Activated naive CD8-positive, alpha-beta T cell treated with anti-CD3 and anti-CD28 coated beads, Interleukin-2, amount 10 ng/mL, durations not matched to agents 7 days and 5 days (primary cell): ENCODE measurements at places on chromosomes 6 and 20. TPM values are rescaled to one million over a fixed set of nuclear protein-coding genes. Genes with fewer than 3 reads are reported as not detected.

GRCh38 chr6:80530103-80530502, 423.6 kb downstream of the BCKDHB start:
- H3K27ac ChIP-seq: no peak overlapping the region
- DNase-seq: no peak
- H3K4me1 ChIP-seq: no peaks in the 10 kb centered on the region
- H3K36me3 ChIP-seq: no peaks in the 10 kb centered on the region
- peaks cover 3% of the 10 kb centered on the region for H3K27me3 ChIP-seq

DNA sequence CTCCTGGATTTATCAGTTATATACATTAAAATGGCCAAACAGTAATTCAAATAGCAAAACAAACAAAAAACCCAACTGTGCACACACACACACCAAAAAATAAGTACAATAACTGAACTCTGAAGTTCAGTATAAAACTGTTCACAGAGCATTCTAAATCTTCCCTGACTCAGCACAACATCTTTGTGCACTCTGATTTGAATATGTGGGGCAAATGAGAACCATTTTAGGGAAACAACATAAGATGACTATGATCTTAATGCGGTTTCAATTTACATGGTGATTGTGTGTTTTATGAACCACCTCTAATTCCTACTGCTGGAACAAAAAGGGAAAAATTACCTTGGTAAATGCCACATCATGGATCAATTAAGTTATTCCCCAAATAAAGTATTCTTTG, 41.7 kb downstream of the PLAGL1 start:
- H3K36me3 ChIP-seq: no peaks in the 10 kb centered on the region
- H3K4me1 ChIP-seq: peaks cover 1% of the 10 kb centered on the region
- H3K4me3 ChIP-seq: no peak overlapping the region
- peaks cover under 1% of the 10 kb centered on the region for H3K27me3 ChIP-seq

GRCh38 chr6:89082486-89082891, 1.9 kb downstream of the PNRC1 start:
- no peak for DNase-seq
- H3K4me3 ChIP-seq: peak overlapping the region; percentile 85
- H3K36me3 ChIP-seq: peaks cover 39% of the 10 kb centered on the region
- peak overlapping the region; percentile 84 for H3K27ac ChIP-seq

GRCh38 chr6:33935439-33936080, 131.8 kb upstream of the MLN start:
- H3K4me1 ChIP-seq: peaks cover 1% of the 10 kb centered on the region
- H3K4me3 ChIP-seq: no peak overlapping the region
- DNase-seq: no peak
- peaks cover 8% of the 10 kb centered on the region for H3K27me3 ChIP-seq

GRCh38 chr6:37867756-37868446, 48.4 kb downstream of the ZFAND3 start:
- no peaks in the 10 kb centered on the region for H3K27me3 ChIP-seq
- H3K36me3 ChIP-seq: peaks cover 44% of the 10 kb centered on the region
- H3K4me1 ChIP-seq: peaks cover 27% of the 10 kb centered on the region
- no peak overlapping the region for H3K27ac ChIP-seq
- DNase-seq: no peak

- H3K27me3 ChIP-seq: peaks cover 7% of the 10 kb centered on the region
- no peaks in the 10 kb centered on the region for H3K4me1 ChIP-seq
- H3K36me3 ChIP-seq: no peaks in the 10 kb centered on the region
- DNase-seq: no peak
- no peak overlapping the region for H3K4me3 ChIP-seq
- no peak overlapping the region for H3K27ac ChIP-seq
Measured at GRCh38 chr6:152696522-152696921, 1.2 kb upstream of the MYCT1 start.

DNA sequence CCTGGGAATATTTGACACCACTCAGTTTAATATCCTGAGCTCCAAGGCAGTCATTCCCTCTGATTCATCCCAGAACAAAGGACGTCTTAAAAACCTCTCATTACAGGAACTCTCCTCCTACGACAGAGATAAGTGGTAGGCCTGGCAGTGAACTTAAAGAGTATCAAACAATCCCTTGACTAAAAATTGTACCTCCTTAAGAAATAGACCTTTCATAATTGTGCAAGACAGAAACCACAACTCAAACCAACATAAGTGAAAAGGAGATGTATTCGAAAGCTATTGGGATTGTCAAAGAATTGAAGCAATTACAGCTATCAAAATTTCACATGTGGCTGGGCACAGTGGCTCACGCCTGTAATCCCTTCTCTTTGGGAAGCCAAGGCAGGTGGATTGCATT, 19.1 kb upstream of the BNIP5 start:
- H3K27ac ChIP-seq: no peak overlapping the region
- no peak for DNase-seq
- peaks cover 3% of the 10 kb centered on the region for H3K36me3 ChIP-seq
- H3K4me1 ChIP-seq: peaks cover 20% of the 10 kb centered on the region

DNA sequence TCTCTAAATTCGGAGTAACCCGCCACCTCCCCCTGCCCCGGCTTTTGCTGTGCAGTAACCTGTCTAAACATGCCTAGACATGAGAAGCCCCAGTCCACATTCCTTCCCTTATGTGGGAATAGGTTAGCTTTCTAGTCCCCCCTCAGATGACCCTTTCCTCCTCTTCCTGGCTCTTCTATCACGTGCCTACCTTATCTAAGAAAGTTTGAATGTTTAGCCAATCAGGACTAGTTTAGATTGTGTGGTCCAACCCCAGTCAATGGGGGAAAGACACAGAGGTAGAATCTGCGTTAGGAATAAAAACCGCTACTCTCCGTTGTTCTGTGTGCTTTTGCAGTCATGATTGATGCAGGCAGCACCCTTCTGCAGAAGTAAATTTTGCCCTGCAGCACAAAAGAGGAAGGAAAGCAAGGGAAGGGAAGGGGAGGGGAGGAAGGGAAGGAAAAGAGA, 69.0 kb upstream of the CD93 start:
- no peak overlapping the region for H3K4me3 ChIP-seq
- peaks cover 11% of the 10 kb centered on the region for H3K27me3 ChIP-seq
- H3K27ac ChIP-seq: no peak overlapping the region
- no peak for DNase-seq

- no peak for DNase-seq
- peak within 1 kb of the TSS; percentile 91 for H3K4me3 ChIP-seq
- H3K27ac ChIP-seq: peak within 1 kb of the TSS; percentile 94
- peaks cover 17% of the 10 kb centered on the region for H3K36me3 ChIP-seq
Measured at GRCh38 chr6:6006428-6007365, at the start of gene NRN1. Gene NRN1 (minus strand): TSS chr6:6006925. CDS start chr6:6006749, 176 bp downstream.

DNA sequence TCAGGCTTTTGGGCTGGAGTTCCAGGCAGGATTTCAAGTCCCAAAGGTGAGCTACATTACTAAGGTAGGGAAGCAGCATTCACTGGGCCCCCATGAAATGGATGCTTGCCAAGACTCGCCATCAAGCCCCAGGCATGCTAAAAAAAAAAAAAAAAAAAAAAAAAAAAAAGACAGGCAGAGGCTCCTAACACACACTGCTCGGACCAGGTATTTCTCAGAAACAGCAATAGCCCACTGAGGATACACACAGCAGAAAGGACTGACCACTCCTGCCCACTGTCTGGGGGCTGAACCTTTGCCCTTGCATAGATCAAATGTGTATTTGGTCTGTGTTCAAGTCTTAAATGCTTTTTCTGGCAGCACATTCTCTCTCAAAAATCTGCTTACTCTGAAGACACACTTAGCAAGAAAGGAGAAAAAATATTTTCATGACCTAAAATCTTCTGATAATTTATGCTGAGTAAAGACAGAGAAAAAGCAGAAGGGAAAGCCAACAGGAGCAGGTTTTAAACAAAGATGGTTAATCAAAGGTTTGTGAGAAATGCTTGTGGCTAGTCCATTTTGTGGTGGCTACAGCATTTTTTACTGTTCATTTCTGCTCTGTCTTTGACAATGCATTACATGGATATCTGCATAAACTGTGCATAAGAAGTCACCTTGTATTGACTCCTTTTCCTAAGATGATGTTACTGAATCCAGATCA, 37.9 kb upstream of the BEND6 start:
- H3K27me3 ChIP-seq: peaks cover 10% of the 10 kb centered on the region
- H3K4me3 ChIP-seq: no peak overlapping the region
- no peak overlapping the region for H3K27ac ChIP-seq
- H3K36me3 ChIP-seq: no peaks in the 10 kb centered on the region

DNA sequence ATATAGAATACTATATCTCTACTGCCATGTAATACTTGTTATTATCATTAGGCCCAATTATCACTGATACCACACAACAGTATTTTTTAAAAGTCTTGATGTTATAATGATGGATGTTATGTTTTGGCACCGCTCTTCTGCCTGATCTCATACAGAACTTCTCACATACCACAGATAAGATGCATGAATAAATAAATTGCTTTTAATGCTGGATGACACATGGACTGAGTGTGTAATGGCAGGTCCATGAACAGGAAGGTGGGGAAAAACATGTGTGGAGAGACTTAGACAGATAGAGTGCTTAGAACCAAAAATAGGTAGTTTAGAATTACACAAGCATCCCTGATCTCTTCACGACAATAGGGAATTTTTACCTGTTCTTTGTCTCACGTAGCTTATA, 258.4 kb upstream of the MARCKS start:
- peaks cover 5% of the 10 kb centered on the region for H3K27me3 ChIP-seq
- no peak overlapping the region for H3K27ac ChIP-seq
- no peak for DNase-seq
- H3K36me3 ChIP-seq: no peaks in the 10 kb centered on the region

DNA sequence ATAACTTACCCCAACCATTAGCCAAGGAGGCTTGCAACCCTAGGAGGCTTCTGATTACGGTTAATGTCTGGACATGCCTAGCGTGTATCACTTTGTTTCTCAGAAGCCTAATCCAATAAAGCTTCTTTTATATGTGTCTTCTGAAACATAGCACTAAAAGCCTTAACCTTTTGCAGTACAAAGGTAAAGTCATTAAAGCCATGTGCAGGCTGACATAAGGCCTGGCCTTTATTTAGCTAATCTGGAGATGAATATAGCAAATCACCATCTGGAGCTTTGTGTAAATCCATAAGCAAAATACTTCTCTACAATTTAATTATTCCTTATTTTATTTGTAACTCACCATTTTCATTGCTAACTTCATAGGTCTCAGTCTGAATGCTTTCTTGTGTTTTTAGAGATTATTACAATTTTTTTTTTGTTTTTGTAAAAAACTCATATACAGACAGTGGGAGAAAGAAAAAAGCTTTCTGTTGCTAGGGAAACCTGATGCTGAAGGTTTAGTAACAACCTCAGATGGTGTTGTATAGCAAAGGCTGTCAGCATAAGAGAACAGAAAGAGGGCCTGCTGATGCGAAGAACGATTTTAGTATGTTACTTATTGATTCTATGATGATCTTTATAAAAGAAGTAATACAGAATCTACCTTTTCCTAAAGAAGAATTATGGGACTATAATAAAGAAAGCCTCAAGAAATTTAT, at the start of gene EYS:
TSS of gene EYS (minus strand) at position 101 of the 701 bp plus-strand sequence. CDS start 211,816 bp downstream, outside the sequence.
- H3K36me3 ChIP-seq: no peaks in the 10 kb centered on the region
- DNase-seq: no peak
- no peak within 1 kb of the TSS for H3K4me3 ChIP-seq
- no peak within 1 kb of the TSS for H3K27ac ChIP-seq
- no peaks in the 10 kb centered on the region for H3K27me3 ChIP-seq
- H3K4me1 ChIP-seq: no peaks in the 10 kb centered on the region

- H3K27ac ChIP-seq: no peak overlapping the region
- no peak overlapping the region for H3K4me3 ChIP-seq
- peaks cover 44% of the 10 kb centered on the region for H3K4me1 ChIP-seq
- H3K36me3 ChIP-seq: peaks cover 13% of the 10 kb centered on the region
- no peak for DNase-seq
Measured at GRCh38 chr6:149057464-149057840, 260.1 kb upstream of the TAB2 start.

DNA sequence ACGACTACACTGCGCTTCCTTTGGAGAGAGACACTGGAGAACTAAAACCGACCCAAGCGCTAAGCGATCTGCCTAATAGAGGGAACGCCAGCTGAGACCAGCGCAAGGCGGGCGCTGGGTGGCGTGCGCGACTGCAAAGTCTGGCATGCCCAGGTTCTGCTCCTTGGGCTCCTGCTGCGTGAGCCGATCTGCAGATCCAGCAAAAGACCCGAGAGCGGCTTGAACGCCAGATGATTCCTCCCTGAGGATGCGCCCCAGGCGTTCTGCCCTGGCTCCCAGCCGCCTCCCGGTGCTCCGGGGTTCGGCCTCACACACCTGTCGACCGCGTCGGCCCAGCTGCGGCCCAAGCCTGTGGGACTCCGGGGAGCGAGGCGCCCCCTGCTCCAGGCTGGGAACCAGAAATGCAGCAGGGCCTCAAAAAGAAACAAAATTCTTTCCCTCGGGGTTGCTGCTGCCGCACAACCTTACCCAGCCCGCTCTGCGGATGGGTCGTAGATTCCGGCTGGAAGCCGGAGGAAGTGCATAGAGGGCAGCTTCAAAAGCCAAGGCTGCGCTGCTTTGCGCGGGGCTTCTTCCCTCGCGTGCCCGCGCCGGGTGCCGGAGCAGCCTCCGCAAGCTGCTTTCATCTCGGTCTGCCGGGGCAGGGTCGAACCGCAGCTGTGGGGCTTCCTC, 17.9 kb upstream of the PRDM13 start:
- peak overlapping the region; percentile 82 for H3K4me3 ChIP-seq
- no peak overlapping the region for H3K27ac ChIP-seq
- H3K36me3 ChIP-seq: no peaks in the 10 kb centered on the region
- H3K4me1 ChIP-seq: peaks cover 23% of the 10 kb centered on the region
- H3K27me3 ChIP-seq: peaks cover 84% of the 10 kb centered on the region

DNA sequence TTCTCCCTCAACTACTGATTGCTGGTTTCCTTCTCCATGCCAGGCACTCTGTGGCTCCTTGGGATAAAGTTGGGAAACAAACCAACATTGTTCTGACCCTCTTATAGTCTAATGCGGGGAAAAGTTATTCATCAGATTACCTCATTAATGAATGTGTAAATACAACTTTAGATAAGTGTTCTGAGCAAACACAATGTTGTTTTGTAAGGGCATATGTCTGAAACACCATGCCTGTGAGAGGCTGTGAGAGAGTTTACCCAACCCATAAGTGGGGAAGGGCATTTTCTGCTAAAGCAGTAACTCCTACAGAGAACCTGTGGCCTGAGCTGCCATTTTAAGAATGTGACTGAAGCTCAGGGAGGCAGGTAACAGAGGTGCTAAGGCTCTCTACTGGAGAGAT, 283.5 kb downstream of the KHDC1L start:
- no peaks in the 10 kb centered on the region for H3K27me3 ChIP-seq
- no peak for DNase-seq
- H3K4me1 ChIP-seq: no peaks in the 10 kb centered on the region
- H3K4me3 ChIP-seq: no peak overlapping the region
- H3K27ac ChIP-seq: no peak overlapping the region

DNA sequence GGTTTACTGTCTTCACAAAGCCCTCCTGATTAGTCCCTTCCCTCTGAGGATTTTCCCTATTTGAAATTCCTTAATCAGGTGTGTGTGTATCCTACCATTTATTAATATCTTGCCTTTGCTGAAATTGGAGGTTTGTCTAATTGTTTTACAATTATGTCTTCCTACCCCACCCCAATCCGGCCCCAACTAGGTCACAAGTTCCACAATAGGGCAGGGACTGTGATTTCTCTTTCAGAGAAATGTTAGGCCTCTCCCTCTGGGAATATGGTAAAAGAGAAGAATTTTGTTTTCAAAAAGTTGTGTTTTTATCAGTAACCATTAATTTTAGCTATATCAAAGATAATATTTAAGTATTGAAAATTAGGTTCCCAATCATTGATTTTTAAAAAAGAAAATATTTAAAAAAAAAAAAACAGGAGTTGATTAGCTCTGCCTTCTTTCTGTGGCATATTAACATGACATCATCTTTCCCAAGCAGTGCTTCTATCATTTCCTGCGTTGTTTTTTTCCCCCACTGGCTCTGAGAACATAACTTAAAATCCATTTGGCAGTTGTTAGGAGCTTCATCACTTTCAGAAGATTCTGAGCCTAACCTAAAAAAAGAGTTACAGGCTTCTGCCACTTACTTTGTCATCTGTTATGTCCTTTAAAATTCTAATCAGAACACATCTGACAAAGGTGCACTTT, 36.1 kb downstream of the BLOC1S5 start:
- peaks cover 8% of the 10 kb centered on the region for H3K4me1 ChIP-seq
- DNase-seq: no peak

The DNAH8 gene
- total RNA-seq: 0.11 TPM

The ADGRB3 gene
- not detected for total RNA-seq

The MSH5 gene
- 68.2 TPM for total RNA-seq

The KIF6 gene
- total RNA-seq: not detected
